Stimulated activated CD4-positive, alpha-beta T cell treated with anti-CD3 and anti-CD28 coated beads, TNF-alpha, amount 100 ng/mL, for 24 hours (primary cell): ENCODE measurements at places on chromosomes 2 and 18.

DNA sequence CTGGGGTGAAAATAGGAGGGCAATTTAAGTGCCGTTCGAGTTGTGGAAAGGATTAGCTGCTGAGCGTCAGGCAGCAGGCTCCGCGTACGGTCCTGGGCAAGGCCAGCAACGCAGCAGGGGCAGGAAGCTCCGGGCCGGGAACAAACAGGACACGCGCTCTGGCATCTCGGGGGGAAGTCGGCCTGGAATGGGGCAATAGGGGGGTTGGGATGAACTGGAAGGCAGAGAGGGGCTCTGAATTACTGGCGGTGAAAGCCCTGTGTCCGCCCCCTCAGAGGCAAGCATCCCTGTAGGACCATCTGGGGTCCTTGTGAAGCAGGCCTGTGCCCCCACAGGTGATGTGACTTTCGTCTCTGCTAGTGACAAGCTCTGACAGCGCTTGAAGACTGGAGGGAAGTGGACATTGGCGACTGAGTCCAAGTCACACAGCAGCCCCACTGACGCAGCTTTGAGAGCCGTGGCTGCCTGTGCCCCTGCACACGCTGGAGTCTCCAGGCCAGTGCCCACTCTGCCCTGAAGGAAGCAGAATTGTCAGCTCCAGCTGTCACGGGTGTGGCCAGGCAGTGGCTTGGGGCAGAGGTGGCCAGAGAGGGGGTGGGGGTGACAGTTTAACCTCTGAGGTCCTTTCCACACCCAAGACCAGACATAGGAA, 22.3 kb downstream of the GPR35 start:
- DNase-seq, result no peak

- DNase-seq, result peak; percentile 26
Measured at GRCh38 chr2:54657664-54658083, 65.8 kb upstream of the EML6 start.

DNA sequence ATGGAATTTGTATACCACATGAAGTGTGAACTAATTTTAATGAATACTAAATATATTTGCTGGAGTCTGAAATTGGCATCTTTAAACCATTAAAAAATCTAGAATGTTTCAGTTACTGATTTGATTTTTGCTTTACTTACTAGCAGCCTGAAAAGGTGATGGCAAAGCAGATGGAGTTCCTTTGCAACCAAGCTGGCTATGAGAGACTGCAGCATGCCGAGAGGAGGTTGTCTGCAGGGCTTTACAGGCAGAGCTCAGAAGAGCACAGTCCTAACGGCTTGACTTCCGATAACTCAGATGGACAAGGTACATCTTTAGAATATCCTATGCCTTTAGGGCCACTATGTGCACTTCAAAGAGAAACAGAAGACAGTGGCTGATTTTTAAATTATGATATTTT, 36.5 kb downstream of the NAB1 start:
- DNase-seq, result no peak

- DNase-seq, result no peak
Measured at GRCh38 chr2:69797836-69798289, 31.6 kb upstream of the GMCL1 start.

- no peak for DNase-seq
Measured at GRCh38 chr2:86123328-86123925, 17.4 kb downstream of the PTCD3 start.
